ENCODE measurements at places on chromosomes 1 and 21.

DNA sequence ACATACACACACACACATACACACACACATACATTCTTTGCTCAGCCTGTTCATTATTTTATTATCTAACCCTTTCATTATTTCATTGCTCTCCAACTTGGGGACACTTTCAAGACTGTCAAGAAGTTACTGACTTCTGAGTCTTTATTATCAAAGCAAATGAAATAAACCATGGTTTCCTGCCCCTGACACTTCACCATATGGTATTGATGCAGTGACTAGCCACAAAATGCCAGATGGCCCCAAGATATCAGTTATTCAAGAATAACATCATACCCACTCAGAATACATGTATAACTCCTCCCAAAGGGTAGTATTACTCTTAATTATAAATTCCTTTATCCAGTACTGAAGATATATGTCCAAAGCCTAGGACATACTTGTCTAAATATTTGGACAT lies 197.3 kb downstream of the MRPL39 start:
- DNase-seq: no peak

DNA sequence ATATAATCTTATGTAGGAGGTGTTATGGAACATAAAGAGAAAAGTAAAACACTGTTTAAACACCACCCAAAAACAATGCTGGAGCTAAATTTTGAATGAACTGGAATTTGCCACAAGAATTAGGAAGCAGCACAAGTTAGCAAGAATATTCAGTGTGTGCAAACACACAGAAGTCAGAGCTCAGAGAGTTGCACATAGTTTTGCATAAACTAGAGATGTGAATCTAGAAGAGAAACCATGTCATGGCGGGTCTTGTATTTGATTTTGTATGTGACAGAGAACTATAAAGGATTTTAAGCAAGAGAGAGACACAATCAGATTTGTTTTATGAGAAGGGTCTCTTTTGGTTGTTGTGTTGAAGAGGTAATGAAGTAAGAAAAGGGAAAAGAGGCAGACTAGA lies 38.2 kb downstream of the SELENOF start:
- DNase-seq: no peak

DNA sequence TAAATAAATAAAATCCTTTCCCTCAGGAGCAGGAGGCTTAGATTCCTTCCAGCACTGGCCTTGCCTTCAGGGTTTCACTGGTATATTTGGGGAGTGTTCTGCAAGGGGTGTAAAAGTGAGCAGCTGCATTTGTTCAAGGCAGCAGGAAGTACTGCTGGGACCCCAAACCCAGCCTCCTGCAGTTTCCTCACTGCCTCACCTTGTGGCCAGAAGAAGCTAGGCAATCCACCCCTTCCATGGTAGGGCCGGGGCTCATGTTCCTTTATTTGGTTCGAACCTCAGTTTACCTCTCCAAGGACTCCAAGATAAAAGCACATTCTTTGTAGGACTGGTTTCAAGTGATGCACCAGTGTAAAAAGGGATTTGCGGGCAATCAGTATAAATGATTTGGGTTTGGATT lies 21.0 kb upstream of the CFAP126 start:
- DNase-seq: peak; percentile 50

DNA sequence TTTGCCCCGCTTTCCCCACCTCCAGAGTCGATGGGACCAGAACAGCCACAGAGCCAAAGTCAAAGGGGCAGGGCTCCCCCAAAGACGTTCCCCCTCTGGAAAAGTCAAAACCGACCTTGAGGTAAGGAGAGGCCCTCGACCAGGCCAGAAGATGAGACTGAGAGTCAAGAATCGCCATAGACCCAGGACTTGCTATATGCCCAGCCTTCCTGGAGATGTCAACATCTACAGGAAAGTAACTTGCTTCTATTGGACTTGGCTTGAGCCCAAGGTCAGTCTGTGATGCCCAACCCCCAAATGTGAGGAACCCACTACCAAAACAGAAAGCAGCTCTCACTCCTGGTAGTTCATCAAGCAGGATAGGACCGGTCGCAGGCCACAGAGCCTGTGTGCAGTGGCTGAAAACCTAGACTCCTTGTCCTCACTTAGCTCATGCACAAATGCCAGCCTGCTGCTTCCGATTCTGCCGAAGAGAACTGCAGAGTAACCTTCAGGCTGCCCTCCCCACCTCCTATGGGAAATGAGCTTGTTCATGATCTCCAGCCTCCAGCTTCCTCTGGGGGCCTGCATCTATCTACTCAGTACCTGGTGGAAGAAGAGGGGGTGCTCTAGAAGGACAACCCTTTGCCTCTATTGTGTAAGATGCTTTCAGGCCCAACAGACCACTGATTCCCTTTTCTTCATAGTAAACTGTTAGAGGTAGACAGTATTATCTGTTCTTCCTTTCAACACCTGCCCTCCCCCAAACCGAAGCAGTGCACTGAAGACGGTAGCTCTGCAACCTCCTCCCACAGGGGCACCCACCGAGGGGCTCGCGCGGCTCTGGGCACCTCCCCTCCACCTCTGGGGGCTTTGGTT lies 1.4 kb downstream of the ACOT7 start:
- no peak for DNase-seq

- no peak for DNase-seq
Measured at GRCh38 chr1:41640141-41640751, 155.8 kb upstream of the EDN2 start.
